ENCODE measurements at places on chromosomes 5 and 9.

DNA sequence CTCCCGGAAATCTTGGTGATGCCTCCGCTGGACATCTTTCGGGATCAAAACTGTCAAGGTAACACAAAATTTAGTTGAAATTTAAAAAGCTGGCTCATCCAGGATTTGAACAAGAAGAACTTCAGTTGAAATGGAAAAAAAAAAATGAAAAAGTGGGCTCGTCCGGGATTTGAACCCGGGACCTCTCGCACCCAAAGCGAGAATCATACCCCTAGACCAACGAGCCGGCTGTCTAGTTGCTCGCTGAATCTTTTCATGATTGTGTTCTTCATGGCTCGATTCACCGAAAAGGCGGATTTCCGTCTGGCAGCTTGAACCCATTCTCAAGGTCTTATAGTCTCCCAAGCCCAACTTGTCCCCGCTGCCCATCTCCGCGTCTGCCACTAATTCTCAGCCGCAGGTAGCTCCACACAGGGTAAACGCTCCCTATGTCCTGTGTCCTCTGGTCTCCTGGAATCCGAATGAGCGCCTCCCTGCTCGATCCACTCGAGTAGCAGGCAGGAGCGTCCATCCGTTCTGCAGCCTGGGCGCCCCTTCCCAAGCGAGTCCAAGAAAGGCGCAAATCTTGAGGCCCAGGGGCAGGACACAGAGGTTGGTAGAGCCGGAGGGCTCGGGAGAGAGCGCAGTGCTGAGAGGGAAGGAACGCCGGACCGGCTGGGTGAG, 16.2 kb downstream of the TRIM7 start:
- no peak for DNase-seq

DNA sequence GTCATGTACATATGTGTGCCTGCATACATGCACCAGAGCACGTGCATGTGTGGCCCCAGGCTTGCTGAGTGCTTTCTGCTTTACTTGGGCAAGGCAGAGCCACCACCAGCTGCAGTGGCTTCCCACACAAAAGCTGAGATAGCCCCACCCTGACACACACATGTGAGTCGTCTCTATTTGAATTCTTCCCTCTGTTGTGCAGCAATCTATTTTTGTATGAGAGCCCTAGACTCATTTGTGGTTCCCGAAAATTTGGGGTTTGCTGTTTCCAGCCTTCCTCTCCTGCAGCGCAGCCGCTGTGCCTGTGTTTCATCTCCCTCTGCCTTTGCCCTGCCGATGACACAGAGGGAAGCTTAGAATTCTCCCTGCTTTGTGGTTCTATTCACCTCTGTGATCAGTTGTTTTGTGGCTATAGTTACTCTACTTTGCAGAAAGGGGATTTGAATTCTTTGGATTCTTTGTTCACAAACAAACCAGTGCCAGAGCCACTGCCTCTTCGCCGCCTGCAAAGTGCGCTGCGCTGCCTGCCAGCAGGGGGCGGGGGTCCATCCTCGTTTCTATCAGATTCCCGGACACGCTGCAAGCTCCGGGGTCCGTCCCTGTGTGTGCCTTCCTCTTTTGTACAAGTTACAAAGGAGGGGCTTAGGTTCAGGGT, 95.8 kb upstream of the DAP start:
- DNase-seq: no peak

- no peak for DNase-seq
These were observed 82.6 kb upstream of the ADAMTS19 start for GRCh38 chr5:129377504-129377903.

DNA sequence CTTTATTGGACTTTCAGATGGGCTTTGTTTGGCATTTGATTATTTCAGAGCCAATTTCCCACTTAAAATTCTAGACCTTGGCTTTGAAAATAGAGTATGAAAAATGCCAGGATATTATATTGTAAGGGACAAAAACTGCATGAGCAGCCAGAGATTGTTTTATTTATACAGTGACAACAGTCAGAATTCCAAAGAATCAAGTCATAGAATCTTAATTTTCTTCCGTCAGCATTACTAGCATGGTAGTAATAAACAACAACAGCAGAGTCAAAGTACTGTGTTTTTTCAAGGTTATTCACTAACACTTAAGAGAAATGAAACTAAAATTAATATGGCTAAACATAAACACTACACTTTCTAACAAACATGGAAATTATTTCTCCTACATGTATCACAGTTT, 52.2 kb downstream of the MLLT3 start:
- no peak for DNase-seq

GRCh38 chr5:154767576-154767975, 12.4 kb downstream of the LARP1 start:
- no peak for DNase-seq

DNA sequence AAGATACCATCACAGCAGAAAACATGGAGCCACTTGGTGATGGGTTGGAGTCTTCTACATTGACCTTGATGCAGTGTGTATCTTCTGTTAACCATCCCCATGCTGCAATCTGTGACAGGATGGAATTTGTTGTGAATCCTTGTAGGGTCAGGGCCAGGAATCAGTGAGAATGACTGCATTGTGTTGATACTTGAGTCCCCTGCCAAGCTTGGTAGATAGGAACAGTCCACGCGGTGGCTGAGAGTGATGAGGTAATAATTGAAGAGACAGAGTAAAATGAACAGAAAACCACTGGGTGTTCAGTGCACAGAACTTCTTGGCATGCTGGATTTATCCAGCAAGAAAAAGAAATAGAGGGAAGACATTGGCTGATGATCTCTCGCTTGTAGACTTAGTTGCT, 217.5 kb downstream of the MAN2A1 start:
- no peak for DNase-seq

GRCh38 chr5:93578813-93579691, 2.0 kb downstream of the NR2F1-AS1 start:
- DNase-seq: no peak
